Body of pancreas (tissue), 4 donors: ENCODE measurements at places on chromosomes 1 and 21. TPM values are rescaled to one million over a fixed set of nuclear protein-coding genes. Genes with fewer than 3 reads are reported as not detected.

Gene CEPT1
- total RNA-seq = 26.0 TPM

Gene SLC45A1
- not detected for total RNA-seq

Gene RGSL1
- total RNA-seq = not detected

Gene FNDC5
- not detected for total RNA-seq

Gene F13B
- total RNA-seq = not detected

Gene CEP350
- total RNA-seq = 41.5 TPM

Gene PTGFR
- total RNA-seq = 1.0 TPM

Gene SZT2
- 61.6 TPM for total RNA-seq

Gene TSPAN2
- total RNA-seq = 4.0 TPM

Gene MPZ
- total RNA-seq = 3.6 TPM

Gene NR1I3
- total RNA-seq = not detected

Gene C8B
- not detected for total RNA-seq

Gene SPRR2B
- total RNA-seq = not detected

Gene TTC22
- total RNA-seq = 12.2 TPM

DNA sequence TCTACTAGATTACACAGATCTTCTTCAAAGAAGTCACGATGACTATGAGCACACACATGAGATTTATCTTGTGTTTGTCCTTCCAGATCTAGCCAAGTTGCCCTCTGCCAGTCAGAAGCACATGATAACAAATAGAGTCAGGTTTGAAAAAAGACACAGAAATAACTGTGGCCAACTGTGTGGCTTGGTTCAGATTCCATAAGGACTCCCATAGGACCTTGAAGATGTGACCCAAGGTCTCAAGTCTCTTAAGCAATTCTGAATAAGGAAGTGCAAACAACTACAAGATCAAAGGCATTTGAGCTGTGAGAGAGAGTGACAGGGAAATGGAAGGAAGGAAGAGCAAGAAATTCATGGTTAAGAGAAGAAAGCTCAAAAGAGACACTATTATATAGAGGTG, 194.0 kb downstream of the PLPP3 start:
- no peak for DNase-seq
- no peak overlapping the region for H3K4me3 ChIP-seq
- no peaks in the 10 kb centered on the region for H3K27me3 ChIP-seq
- H3K27ac ChIP-seq = no peak overlapping the region
- no peaks in the 10 kb centered on the region for H3K36me3 ChIP-seq

GRCh38 chr1:234206651-234207284, 166.5 kb upstream of the COA6 start:
- no peak overlapping the region for H3K27ac ChIP-seq
- DNase-seq = no peak
- H3K4me1 ChIP-seq = no peaks in the 10 kb centered on the region
- no peak overlapping the region for H3K4me3 ChIP-seq
- H3K27me3 ChIP-seq = no peaks in the 10 kb centered on the region

DNA sequence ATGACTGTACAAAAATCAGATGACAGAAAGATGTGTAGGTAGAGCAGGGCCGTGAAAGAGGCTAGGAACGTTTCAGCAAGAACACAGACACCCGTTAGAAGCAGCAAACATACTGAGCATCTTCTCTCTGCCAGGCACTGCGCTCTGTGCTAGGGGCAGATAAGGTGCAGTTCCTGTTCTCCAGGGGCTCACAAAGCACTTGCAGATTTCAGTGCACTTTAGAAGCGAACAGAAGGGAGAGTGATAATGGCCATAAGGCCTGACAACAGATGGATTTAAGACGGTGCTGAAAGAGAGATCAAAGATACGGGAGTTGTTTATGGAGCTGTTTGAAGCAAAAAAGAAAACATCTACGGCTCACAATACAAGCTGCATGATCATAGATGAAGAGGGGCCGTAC, 200.3 kb upstream of the FOXD3 start:
- H3K27ac ChIP-seq = no peak overlapping the region
- H3K36me3 ChIP-seq = no peaks in the 10 kb centered on the region
- H3K4me3 ChIP-seq = no peak overlapping the region
- DNase-seq = no peak
- no peaks in the 10 kb centered on the region for H3K4me1 ChIP-seq

- H3K4me3 ChIP-seq = no peak overlapping the region
- peaks cover 12% of the 10 kb centered on the region for H3K36me3 ChIP-seq
- no peak for DNase-seq
- no peaks in the 10 kb centered on the region for H3K27me3 ChIP-seq
- peaks cover 7% of the 10 kb centered on the region for H3K4me1 ChIP-seq
Measured at GRCh38 chr1:236837897-236838296, 42.8 kb downstream of the MTR start.

DNA sequence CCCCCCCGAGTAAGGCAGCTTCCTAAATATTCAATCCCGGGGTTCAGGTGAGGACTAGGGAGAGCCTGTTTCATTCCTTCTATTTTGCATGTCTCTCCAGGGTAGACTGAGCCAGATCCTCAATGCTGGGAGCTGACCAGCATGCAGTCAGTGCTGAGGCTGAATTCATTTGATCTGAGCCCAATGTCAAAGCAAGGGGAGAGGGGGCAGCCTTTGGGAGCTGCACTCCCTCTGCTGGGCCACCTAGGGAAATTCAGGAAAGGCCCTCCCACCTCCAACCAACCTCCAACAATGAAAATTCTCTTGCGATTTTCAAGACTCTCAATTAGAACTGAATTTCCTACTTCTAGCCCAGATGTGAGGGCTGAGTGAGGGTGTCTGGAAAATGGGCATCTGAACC, 371.2 kb downstream of the NPHP4 start:
- H3K36me3 ChIP-seq = no peaks in the 10 kb centered on the region
- no peaks in the 10 kb centered on the region for H3K27me3 ChIP-seq
- no peaks in the 10 kb centered on the region for H3K4me1 ChIP-seq
- H3K27ac ChIP-seq = no peak overlapping the region
- H3K4me3 ChIP-seq = no peak overlapping the region
- DNase-seq = peak; percentile 33

DNA sequence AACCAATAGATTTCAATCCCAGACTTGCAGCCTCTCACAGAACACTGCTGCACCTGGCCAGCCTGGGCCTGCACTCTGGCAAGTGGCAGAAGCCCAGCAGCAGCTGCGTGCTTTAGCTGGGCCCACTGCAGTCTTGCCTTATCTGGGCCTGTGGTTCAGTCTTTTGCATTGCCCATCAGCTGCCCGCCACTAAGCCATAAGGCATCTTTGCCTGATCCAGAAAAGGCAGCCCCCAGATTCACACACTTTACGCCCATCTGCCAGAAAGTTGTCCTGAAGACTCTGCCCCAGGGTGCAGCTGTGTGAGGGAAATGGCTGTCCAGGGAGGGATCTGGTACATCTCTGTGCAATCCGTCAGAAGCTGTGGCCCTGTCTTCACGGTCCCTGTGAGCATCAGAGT, 217.0 kb downstream of the DNAH14 start:
- H3K36me3 ChIP-seq = no peaks in the 10 kb centered on the region
- DNase-seq = no peak
- no peak overlapping the region for H3K27ac ChIP-seq
- no peak overlapping the region for H3K4me3 ChIP-seq

DNA sequence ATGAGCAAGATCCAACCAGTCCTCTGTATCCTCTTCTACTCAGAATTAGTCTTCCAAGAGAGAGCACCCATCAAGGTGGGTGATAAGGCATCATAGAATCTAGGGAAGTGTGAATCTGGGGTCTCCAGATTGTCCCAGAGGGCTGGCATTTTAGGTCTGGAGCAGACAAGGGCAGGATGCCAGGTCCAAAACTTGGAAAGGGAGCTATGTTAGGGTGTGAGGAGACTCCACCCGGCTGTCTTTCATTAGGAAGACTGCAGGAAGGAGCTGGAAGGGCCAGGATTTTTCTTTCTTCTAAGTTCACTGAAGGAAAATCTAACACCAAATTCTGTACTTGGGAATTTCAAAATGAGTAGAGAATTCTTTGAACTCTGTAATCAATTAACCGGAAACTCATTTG, 86.1 kb upstream of the BMP8A start:
- peak; percentile 17 for DNase-seq
- peak overlapping the region; percentile 86 for H3K27ac ChIP-seq
- H3K27me3 ChIP-seq = no peaks in the 10 kb centered on the region
- H3K4me1 ChIP-seq = peaks cover 51% of the 10 kb centered on the region

DNA sequence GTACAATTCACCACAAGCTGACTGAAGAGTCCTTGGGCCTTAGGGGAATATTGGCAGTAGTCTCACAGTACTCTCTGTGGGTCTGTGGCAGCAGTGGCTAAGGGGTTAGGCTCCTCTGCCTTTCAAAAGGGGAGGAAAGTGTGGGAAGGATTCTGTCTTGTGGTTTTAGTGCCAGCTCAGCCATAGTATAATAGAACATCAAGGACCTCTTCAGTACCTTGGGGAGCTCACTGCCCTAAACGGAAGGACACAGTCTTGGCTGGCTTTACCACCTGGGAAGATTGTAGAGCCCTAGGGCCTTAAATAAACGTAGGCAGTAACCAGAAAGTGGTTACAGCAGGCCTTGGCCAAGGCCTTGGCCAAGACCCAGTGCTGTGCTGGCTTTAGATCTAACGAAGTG, 265.7 kb downstream of the COL11A1 start:
- H3K4me1 ChIP-seq = no peaks in the 10 kb centered on the region
- no peaks in the 10 kb centered on the region for H3K27me3 ChIP-seq
- H3K27ac ChIP-seq = no peak overlapping the region
- DNase-seq = no peak
- no peaks in the 10 kb centered on the region for H3K36me3 ChIP-seq

DNA sequence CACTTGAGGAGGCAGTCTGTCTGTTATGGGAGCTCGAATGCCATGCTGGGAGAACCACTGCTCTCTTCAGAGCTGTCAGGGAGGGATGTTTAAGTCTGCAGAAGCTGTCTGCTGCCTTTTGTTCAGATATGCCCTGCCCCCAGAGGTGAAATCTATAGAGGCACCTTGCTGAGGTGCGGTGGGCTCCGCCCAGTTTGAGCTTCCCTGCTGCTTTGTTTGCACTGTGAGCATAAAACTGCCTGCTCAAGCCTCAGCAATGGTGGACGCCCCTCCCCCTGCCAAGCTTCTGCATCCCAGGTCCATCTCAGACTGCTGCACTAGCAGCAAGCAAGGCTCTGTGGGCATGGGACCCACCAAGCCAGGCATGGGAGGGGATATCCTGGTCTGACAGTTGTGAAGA, 247.5 kb downstream of the LMX1A start:
- no peaks in the 10 kb centered on the region for H3K27me3 ChIP-seq
- H3K4me1 ChIP-seq = no peaks in the 10 kb centered on the region
- no peak overlapping the region for H3K27ac ChIP-seq
- H3K4me3 ChIP-seq = no peak overlapping the region

- no peak overlapping the region for H3K27ac ChIP-seq
- no peak for DNase-seq
- no peak overlapping the region for H3K4me3 ChIP-seq
- H3K36me3 ChIP-seq = peaks cover 6% of the 10 kb centered on the region
- no peaks in the 10 kb centered on the region for H3K4me1 ChIP-seq
Measured at GRCh38 chr1:23854568-23854967, 13.5 kb downstream of the FUCA1 start.

GRCh38 chr1:27428316-27429028, 36.0 kb downstream of the GPR3 start:
- no peaks in the 10 kb centered on the region for H3K36me3 ChIP-seq
- H3K4me3 ChIP-seq = no peak overlapping the region
- H3K4me1 ChIP-seq = peaks cover 25% of the 10 kb centered on the region
- DNase-seq = peak; percentile 21

GRCh38 chr1:111448482-111448917, 556 bp downstream of the WDR77 start:
- no peak for DNase-seq
- peak overlapping the region; percentile 84 for H3K27ac ChIP-seq
- peak overlapping the region; percentile 85 for H3K4me3 ChIP-seq

GRCh38 chr1:19312782-19313635, 883 bp downstream of the SLC66A1 start:
- H3K27ac ChIP-seq = peak overlapping the region; percentile 87
- DNase-seq = no peak
- H3K27me3 ChIP-seq = no peaks in the 10 kb centered on the region
- peaks cover 2% of the 10 kb centered on the region for H3K36me3 ChIP-seq
- H3K4me1 ChIP-seq = peaks cover 47% of the 10 kb centered on the region
- peak overlapping the region; percentile 53 for H3K4me3 ChIP-seq

DNA sequence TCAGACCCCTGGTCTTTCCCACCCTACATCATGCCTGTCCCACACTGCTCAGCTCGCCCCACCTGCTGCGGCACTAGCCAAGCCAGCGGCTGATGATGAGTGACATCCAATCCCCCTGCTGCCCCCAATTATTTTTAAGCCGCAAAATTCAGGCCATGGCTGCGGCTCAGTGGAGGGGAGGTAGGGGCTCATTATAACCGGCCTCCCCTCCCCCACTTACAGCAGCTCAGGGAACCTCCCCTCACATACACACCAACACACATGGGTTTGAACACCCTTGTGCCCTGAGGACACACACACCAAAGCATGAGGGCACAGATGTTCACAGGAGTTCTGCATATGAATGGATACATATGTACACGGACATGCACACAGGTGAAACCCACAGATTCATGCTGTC, 5.3 kb downstream of the ADGRB2 start:
- H3K27me3 ChIP-seq = no peaks in the 10 kb centered on the region
- no peaks in the 10 kb centered on the region for H3K36me3 ChIP-seq
- peaks cover 33% of the 10 kb centered on the region for H3K4me1 ChIP-seq
- DNase-seq = no peak

- H3K4me3 ChIP-seq = no peak overlapping the region
- no peaks in the 10 kb centered on the region for H3K4me1 ChIP-seq
Measured at GRCh38 chr21:14353726-14354125, 29.2 kb downstream of the HSPA13 start.

- H3K27me3 ChIP-seq = no peaks in the 10 kb centered on the region
- DNase-seq = no peak
- H3K4me1 ChIP-seq = no peaks in the 10 kb centered on the region
- H3K4me3 ChIP-seq = no peak overlapping the region
- no peak overlapping the region for H3K27ac ChIP-seq
Measured at GRCh38 chr1:53076721-53077598, 14.9 kb downstream of the PODN start.

- H3K4me3 ChIP-seq = no peak overlapping the region
- no peaks in the 10 kb centered on the region for H3K27me3 ChIP-seq
- H3K27ac ChIP-seq = no peak overlapping the region
- no peaks in the 10 kb centered on the region for H3K4me1 ChIP-seq
- H3K36me3 ChIP-seq = no peaks in the 10 kb centered on the region
Measured at GRCh38 chr1:188599313-188599712, 1770.6 kb downstream of the PLA2G4A start.

GRCh38 chr1:206683313-206683712, 1.4 kb upstream of the MAPKAPK2 start:
- no peak for DNase-seq
- H3K4me1 ChIP-seq = peaks cover 27% of the 10 kb centered on the region
- no peaks in the 10 kb centered on the region for H3K36me3 ChIP-seq
- no peak overlapping the region for H3K27ac ChIP-seq
- H3K4me3 ChIP-seq = no peak overlapping the region

DNA sequence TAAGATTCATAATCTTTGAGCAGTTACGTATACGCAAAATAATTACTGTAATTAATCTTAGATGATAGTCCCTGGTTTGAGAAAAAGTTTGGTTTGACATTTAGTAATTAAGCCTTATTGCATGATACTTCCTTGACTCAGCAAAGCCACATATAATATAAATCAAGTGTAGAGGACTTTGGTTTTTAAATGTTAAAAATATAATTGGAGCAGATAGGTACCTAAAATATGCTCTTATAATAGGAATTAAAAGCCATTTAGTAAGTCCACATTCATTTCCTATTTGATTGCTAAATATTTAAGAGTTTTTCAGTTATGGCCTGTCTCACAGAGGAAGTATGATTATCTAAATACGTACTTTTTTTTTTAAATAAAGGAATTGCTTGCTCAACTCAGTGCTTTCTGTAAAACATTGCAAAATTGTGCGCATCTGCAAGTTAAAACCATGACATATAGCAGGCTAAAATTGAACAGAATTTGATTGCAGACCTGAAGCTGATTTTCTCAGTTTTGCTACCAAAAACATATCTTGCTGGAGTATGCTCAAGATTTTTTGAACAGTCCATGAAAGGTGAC, 20.4 kb downstream of the RPE65 start:
- H3K4me1 ChIP-seq = peaks cover 6% of the 10 kb centered on the region
- H3K36me3 ChIP-seq = no peaks in the 10 kb centered on the region
